Fibroblast of upper back skin (primary cell): ENCODE measurements at places on chromosomes 16 and 17.

- DNase-seq = no peak
Measured at GRCh38 chr17:81543339-81543675, 8.8 kb downstream of the FAAP100 start.

DNA sequence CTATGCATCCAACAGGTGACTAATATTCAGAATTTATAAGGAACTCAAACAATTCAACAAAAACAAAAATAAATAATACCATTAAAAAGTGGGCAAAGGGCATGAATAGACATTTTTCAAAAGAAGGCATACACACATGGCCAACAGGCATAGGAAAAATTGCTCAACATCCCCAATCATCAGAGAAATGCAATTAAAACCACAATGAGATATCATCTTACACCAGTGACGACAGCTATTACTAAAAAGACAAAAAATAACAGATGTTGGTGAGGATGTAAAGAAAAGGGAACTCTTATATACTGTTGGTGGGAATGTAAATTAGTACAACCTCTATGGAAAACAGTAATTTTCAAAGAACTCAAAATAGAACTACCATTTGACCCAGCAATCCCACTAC, 250.4 kb upstream of the N4BP1 start:
- no peak for DNase-seq

DNA sequence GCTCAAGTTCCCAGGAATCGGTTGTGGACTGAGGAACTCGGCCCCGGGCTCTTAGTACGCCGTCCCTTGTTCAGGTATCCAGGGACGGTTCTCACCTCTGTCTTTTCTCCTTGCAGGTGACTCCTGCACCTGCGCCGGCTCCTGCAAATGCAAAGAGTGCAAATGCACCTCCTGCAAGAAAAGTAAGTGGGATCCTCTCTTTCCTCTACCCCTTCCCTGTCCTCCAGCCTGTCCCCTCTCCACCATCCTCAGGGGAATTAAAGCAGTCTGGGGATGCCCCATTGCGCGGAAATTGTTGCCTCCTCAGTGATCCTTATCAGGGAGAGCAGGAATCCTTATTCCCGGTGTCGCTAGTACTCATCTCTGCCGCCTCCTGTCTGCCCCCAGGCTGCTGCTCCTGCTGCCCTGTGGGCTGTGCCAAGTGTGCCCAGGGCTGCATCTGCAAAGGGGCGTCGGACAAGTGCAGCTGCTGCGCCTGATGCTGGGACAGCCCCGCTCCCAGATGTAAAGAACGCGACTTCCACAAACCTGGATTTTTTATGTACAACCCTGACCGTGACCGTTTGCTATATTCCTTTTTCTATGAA, 585 bp downstream of the MT2A start:
- no peak for DNase-seq

- no peak for DNase-seq
Measured at GRCh38 chr17:67982686-67983382, 13.4 kb downstream of the C17orf58 start.

- DNase-seq = no peak
Measured at GRCh38 chr17:3025421-3026124, 37.8 kb downstream of the OR1D5 start.

- DNase-seq = no peak
Measured at GRCh38 chr16:12480286-12480685, 323.4 kb downstream of the CPPED1 start.

DNA sequence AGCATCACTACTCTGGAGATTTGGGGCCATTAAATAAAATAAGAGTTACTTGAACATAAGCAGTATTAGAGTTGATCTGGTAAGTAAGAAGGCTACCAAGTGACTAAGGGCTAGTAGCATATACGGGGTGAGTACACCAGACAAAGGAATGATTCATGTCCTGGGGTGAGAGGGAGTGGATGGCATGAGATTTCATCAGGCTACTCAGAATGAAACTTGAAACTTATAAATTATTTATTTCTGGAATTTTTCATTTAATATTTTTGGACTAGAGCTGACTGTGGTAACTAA, 2.3 kb downstream of the SLFN5 start:
- DNase-seq = peak; percentile 97

GRCh38 chr17:47145351-47145750, 43.7 kb downstream of the CDC27 start:
- DNase-seq = no peak

DNA sequence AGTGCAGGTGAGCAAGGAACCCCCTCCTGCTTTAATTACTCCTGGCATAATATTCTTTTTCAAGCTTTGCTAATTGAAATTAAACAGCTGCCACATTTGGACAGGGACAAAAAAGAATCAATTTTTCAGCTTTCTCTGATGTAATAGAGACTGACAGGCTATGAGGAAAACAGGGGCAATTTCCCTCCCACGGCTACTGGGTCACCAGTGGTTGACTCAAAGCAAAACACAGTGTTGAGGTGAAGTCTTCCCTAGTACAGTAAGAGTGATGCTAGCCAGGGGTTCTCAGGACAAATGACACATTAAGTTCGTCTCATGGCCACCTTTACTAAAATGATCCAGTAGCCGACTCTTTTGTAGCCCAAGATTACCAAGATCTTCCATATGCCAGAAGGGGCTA, 38.6 kb upstream of the PMFBP1 start:
- no peak for DNase-seq

DNA sequence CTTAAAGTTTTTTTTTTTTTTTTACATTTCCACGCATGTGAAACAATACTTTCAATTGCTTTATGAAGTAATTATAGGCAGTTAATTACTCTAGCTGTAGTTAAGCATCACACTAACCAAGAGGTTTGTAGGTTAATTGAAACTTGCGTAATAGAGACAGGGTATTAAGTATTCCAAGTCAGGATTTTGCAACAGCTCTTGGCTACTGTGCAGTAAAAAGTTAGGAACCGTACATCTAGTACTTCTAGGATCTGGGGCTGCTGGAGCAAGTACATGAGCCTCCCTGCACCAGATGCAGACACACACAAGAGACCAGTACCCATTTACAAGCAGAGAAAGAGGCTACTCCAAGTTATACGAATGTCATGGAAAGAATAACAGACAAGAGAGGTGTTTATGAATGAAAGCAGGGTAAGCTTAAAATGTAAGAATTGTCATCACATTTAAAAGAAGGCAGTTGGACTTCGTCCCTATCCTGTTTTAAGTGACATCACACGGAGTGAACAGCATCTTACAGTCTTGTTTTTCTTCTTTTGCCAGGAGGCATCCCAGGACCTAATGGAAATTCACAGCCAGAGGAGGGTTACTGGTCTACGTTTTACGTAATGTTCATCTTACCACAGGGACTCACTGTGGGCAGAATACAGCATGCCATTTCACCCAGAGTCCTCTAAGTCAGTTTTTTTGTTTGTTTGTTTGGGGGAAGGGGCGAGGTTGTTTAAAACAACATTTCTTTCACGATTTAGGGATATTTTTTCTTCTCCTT, 379.6 kb upstream of the PSMD7 start:
- DNase-seq = no peak

- no peak for DNase-seq
Measured at GRCh38 chr17:37361543-37361942, 14.2 kb upstream of the C17orf78 start.

- DNase-seq = no peak
Measured at GRCh38 chr17:76528528-76529223, 8.8 kb downstream of the CYGB start.

DNA sequence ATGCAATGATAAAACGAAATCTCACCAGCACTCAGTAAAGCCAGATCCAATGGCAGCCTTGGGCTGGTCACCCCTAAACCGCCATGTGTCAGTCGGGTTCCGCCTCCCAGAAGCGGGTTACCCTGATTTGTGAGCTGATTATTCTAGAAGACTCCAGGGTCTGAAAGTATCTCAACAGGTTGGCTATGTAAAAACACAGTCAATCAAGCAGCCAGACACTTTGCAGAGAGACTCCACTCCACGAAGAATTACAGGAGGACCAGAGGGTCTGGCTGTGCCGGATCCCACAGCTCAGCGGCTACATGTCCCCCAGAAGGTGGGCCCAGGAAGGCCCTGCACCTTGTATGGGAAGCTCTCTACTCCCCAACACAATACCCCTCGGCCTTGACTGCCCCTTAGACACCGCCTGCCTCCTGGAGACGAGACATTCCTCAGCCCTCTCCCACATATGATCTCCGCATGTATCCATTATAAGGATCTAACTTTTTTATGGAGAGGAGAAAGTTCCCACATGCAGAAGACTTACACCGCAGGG, 23.3 kb downstream of the ZFHX3 start:
- no peak for DNase-seq

GRCh38 chr16:66240631-66241395, 125.7 kb upstream of the CDH5 start:
- peak; percentile 68 for DNase-seq

- DNase-seq = no peak
Measured at GRCh38 chr17:36501351-36501750, 14.9 kb downstream of the ZNHIT3 start.

DNA sequence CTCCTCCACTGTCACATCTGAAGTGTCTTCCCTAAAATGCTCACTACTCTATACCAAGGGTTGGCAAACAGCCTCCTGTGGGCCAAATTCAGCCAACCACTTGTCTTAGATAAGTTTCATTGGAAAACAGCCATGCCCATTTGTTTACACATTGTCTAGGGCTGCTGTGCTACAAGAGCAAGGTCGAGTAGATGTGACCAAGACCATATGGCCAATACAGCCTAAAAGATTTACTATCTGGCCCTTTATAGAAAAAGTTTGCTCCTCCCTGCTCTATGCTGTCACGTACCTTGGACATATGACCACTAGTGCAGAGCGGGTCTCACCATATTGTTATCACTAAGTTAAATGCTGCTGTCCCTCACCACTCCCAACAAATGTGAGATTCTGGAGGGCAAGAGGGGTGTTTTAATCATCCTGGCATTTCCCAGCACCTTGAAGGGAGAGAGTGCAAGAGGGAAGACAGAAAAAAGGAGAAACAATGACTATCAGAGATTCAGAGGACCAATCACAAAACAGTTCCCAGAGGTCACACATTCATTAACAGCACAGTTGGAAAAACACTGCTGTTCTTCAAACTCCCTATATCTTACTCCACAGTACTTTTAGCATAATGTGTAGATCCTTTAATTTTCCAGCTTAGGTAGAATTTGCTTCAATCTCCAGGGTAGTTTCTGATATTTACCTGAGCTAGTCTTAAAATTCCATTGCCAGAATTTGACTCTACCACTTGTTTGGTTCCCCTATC, 13.2 kb downstream of the LSM12 start:
- DNase-seq = no peak

GRCh38 chr17:34869641-34870040, 91.6 kb downstream of the CCT6B start:
- DNase-seq = no peak

DNA sequence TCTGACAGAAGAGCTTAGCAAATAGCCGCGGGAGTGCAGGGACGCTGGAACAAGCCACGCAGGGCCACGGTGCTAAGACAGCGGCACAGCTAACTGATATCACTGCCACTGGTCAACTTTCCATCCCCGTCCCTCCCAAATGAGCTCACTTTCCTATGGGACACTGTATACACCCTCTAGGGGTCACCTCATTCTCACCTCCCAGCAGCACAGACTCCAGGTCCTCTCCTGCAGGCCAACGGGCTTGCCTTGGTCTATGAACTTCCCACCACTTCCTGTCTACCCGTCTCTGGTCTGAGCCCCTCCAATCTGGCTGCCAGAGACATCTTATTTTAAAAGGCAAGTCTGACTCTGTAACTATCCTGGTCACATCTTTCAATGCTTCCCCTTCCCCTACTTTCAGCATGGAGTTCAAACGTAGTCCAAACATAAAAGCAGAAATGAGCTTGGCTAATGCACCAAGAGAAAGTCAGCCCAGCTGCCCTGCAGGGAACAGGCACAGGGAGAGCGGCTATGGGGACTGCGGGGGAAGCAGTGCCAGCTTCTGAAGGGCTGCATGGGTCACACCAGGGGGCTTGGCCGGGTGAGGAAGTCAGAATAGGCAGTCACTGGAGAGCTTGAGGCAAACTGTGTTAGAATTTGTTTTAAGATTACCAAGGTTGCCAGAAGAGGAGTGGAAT, 26.3 kb upstream of the SLC38A8 start:
- DNase-seq = no peak

DNA sequence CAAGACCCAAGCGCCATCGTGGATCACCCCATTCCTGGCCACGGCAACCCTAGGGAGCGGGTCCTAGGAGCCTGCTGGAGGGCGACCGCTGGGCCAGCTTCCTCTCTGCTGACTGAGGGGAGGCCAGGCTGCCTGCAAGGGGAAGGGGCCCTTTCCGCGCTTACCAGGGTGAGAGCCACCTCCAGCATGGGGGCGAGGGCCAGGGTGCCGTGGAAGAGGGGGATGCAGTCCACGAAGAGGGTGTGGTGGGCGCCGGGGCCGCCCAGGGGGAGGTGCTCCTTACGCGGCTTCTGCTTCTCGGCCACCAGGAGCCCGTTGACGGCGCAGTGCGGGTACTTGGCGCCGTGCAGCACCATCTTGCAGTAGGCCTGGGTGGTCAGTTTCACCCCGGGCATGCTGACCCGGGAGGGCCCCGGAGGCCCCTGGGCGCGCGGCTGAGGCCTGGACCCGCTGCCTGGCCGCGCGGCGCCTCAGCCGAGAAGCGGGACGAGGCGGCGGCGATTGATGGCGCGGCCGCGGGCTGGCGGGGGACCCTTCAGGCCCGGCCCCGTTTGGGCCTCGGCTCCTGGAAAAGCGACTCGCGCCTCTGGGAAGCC, 345 bp downstream of the EMC8 start:
- peak; percentile 13 for DNase-seq

- no peak for DNase-seq
Measured at GRCh38 chr17:29138184-29138955, 41.8 kb downstream of the MYO18A start.

DNA sequence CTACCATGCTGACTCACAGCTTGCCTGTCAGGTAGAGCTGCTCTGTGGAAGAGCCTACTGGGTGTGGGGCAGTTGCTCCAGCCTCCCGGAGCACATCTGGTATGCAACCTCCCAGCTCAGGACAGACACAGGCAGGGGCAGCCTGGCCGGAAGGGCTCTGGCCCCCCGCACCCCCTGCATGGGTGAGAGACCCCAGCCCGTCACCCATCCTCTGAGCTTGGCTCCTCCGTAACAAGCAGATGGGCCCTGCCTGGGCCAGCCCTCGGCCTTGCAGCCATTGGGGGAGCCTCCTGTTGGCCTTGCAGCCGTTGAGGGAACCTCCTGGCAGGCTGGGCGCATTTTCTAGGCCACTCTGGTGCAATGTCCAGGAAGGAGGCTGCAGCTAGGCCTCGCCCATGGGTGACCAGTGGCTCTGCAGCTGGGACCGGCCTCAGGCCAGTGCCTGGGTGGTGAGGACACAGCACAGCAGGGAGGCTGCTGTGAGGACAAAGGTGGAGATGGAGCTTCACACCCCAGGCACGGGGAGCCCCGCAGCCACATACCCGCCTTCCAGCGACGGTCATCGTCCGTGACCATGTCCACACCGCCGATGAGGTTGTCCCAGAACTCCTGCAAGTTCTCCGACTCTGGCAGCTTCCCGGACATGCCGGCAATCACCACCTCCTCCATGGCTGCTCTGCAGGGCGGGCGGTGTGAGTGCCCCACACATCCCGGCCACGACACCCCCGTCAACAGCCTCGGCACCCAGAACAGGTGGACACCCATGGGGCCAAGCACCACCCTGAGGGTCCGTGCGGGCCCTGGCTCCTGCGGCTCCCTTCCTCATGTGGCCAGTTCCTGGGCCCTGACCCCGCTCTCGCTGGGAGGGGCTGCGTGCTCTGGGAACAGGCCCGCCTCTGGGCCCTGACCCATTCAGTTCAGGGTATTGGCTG, 2.0 kb downstream of the FASN start:
- no peak for DNase-seq

GRCh38 chr16:84574191-84574590, 43.7 kb downstream of the COTL1 start:
- no peak for DNase-seq

GRCh38 chr16:51237861-51238378, 86.8 kb upstream of the SALL1 start:
- no peak for DNase-seq

GRCh38 chr17:8941520-8941919, 24.0 kb downstream of the PIK3R5 start:
- no peak for DNase-seq
